ENCODE measurements at places on chromosomes 4 and X. TPM values are rescaled to one million over a fixed set of nuclear protein-coding genes. Genes with fewer than 3 reads are reported as not detected.

- DNase-seq, result peak; percentile 31
- peak overlapping the region; percentile 70 for H3K4me3 ChIP-seq
- H3K27me3 ChIP-seq, result no peaks in the 10 kb centered on the region
These were observed 518 bp upstream of the CNKSR2 start for GRCh38 chrX:21373637-21374162.

GRCh38 chr4:162684371-162684700 is 482.4 kb downstream of the NAF1 start:
- no peaks in the 10 kb centered on the region for H3K27me3 ChIP-seq
- no peaks in the 10 kb centered on the region for H3K36me3 ChIP-seq
- no peak overlapping the region for H3K27ac ChIP-seq

GRCh38 chr4:180525523-180526077 is 1717.6 kb upstream of the TENM3 start:
- no peak overlapping the region for H3K27ac ChIP-seq
- H3K4me1 ChIP-seq, result no peaks in the 10 kb centered on the region
- no peaks in the 10 kb centered on the region for H3K27me3 ChIP-seq
- no peak for DNase-seq
- H3K36me3 ChIP-seq, result no peaks in the 10 kb centered on the region

- H3K27me3 ChIP-seq, result no peaks in the 10 kb centered on the region
- no peaks in the 10 kb centered on the region for H3K36me3 ChIP-seq
- no peak overlapping the region for H3K4me3 ChIP-seq
These were observed 578.9 kb upstream of the FAT1 start for GRCh38 chr4:187302457-187303150.

- H3K4me3 ChIP-seq, result no peak overlapping the region
- DNase-seq, result no peak
- H3K27ac ChIP-seq, result no peak overlapping the region
- no peaks in the 10 kb centered on the region for H3K4me1 ChIP-seq
- no peaks in the 10 kb centered on the region for H3K36me3 ChIP-seq
- H3K27me3 ChIP-seq, result peaks cover 40% of the 10 kb centered on the region
These were observed 17.8 kb downstream of the FRMPD3 start for GRCh38 chrX:107467271-107467670.

- no peak overlapping the region for H3K4me3 ChIP-seq
- no peak overlapping the region for H3K27ac ChIP-seq
- H3K27me3 ChIP-seq, result peaks cover 14% of the 10 kb centered on the region
- H3K36me3 ChIP-seq, result peaks cover 4% of the 10 kb centered on the region
- H3K4me1 ChIP-seq, result no peaks in the 10 kb centered on the region
These were observed 103.2 kb upstream of the FAM9B start for GRCh38 chrX:9137152-9137551.

DNA sequence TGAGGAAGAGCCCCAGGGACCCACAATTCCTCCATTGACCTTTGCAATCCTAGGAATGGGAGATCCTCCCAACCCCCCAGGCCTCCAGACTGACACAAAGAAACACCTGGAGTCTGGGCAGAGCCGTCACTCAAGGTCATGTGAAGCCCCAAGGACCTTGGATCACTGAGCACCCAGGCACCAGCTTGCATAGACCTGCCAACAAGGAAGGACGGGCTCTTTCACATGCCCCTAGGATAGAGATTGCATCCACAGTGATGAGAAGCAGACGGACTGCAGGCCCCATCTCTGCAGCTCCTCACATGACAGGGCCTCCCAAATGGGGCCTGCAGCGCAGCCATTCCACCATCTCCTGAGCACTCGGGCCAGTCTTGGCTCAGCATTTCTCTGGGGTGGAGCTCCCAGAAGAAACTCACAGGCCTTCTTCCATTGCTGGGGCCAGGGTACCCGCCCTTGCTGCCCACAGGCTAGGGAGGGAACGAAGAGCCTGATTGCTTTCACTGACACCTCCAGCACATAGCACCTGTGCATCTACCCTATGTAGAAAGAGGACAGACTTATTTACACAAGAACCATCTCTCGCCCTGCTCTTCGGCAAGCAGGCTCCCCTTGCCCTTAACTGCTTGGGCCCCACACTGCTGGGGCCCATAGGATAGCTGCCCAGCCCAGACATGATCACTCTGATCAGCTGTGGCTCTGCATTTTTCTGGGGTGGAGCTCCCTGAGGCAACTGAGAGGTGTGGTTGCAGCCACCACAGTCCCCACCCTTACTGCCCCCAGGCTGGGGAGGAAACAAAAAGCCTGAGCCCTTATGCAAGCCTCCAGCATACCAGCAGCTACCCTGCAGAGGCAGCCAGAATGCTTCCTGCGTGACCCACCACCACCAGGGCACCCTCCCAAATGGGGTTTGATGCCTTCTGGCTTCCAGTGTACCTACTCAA is 185.7 kb upstream of the ZCCHC13 start:
- H3K4me1 ChIP-seq, result no peaks in the 10 kb centered on the region
- no peak overlapping the region for H3K4me3 ChIP-seq
- DNase-seq, result no peak
- no peak overlapping the region for H3K27ac ChIP-seq

GRCh38 chrX:9311421-9312160 is 153.3 kb upstream of the TBL1X start:
- no peaks in the 10 kb centered on the region for H3K27me3 ChIP-seq
- H3K4me1 ChIP-seq, result peaks cover 4% of the 10 kb centered on the region
- DNase-seq, result no peak
- no peak overlapping the region for H3K27ac ChIP-seq
- no peaks in the 10 kb centered on the region for H3K36me3 ChIP-seq

DNA sequence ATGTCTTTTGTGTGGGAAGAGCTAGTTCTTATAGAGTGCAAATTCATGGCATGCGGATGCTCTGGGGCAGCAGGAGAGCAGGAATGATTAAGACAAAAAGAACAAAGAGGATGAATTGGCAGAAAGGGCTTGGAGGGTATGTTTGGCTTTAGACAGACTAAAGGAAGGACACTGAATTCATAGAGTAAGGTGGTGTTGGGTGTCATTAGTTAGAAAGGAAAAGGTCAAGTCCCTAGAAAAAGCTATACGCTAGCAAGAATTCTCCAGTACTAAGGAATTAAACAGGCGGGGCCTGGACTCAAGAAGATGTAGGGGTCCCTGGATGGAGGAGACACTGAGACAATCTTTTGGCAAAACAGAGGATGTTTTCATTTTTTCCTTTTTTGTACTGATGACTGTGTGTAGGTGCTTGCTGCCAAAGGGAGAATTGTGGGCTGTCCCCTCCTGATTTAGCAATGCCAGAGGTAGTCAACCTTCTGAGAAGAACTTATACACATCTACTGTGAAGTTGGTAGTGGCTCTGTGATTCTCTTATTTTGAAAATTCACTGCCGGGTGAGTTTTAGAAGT is 391.0 kb downstream of the SPRY1 start:
- no peak overlapping the region for H3K27ac ChIP-seq
- no peak overlapping the region for H3K4me3 ChIP-seq
- H3K36me3 ChIP-seq, result no peaks in the 10 kb centered on the region
- DNase-seq, result no peak

DNA sequence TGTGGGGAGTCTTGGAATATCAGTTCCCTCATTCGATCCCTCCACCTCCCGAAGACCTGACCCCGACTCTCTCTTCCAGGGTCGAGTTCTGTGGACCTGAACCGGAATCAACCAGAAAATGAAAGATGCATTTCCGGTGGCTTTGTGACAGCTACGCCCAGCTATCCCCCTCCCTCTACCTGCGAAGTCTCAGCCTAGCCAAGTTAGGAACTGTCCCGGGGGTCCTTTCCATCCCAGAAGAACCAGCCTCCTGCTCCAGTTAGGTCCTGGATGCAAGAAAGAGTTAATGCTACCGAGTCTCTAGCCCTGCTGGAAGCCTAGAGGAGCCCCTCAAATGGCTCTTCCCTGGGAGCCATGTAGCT is 13.4 kb upstream of the ETDC start:
- no peak for DNase-seq
- peaks cover 8% of the 10 kb centered on the region for H3K27me3 ChIP-seq
- no peaks in the 10 kb centered on the region for H3K4me1 ChIP-seq
- H3K4me3 ChIP-seq, result peak overlapping the region; percentile 95
- H3K27ac ChIP-seq, result peak overlapping the region; percentile 93

DNA sequence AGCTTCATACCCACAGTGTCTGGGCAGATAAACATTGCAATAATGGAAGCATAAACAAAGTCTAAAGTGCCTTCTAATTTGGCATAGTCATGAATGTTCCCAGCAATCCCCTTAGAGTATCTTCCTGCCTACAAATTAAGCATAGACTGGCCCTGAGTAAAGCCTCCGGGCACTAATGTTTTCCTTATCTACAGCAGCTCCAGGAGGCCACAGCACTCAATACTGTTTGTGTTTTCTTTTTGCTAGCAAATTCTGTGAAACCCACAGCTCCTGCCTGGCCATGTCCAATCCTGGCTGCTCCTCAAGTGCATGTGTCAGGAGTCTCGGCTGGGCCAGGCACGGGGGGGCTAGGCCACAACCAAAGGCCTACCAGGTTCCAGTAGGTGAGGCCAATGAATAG is 102.7 kb upstream of the TBC1D9 start:
- no peak overlapping the region for H3K4me3 ChIP-seq
- no peak overlapping the region for H3K27ac ChIP-seq
- H3K4me1 ChIP-seq, result no peaks in the 10 kb centered on the region
- no peaks in the 10 kb centered on the region for H3K36me3 ChIP-seq
- DNase-seq, result no peak

GRCh38 chr4:171785388-171785787 is 27.8 kb upstream of the GALNTL6 start:
- DNase-seq, result no peak
- no peaks in the 10 kb centered on the region for H3K27me3 ChIP-seq
- no peak overlapping the region for H3K27ac ChIP-seq
- no peaks in the 10 kb centered on the region for H3K4me1 ChIP-seq

DNA sequence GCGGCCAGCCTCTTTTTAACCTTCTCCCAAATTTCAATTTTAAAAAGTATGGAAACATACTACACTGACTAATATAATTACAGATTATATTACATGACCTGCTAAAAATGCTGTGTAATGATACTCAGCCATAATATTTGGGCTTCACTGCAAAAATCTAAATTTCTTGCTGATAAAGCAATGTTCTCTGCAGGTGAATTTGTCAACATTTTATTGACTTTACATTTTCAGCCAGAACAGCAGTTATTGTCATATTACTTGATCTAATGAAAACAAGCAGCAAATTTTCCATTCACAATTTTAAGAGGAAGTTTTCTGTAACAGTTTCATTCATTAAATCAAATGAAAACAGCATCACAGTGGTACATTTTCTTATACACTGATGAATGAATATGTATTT is 91.1 kb downstream of the FRYL start:
- DNase-seq, result no peak
- no peak overlapping the region for H3K4me3 ChIP-seq
- no peaks in the 10 kb centered on the region for H3K27me3 ChIP-seq
- H3K36me3 ChIP-seq, result peaks cover 2% of the 10 kb centered on the region
- H3K4me1 ChIP-seq, result peaks cover 29% of the 10 kb centered on the region

GRCh38 chrX:53412446-53412845 is 10.0 kb downstream of the SMC1A start:
- H3K4me3 ChIP-seq, result no peak overlapping the region
- H3K27ac ChIP-seq, result no peak overlapping the region

- H3K4me1 ChIP-seq, result no peaks in the 10 kb centered on the region
- DNase-seq, result no peak
- no peak overlapping the region for H3K27ac ChIP-seq
- H3K27me3 ChIP-seq, result no peaks in the 10 kb centered on the region
- no peak overlapping the region for H3K4me3 ChIP-seq
These were observed 137.8 kb downstream of the CEP135 start for GRCh38 chr4:56086561-56086960.

- H3K36me3 ChIP-seq, result no peaks in the 10 kb centered on the region
- H3K27ac ChIP-seq, result no peak overlapping the region
- peaks cover 24% of the 10 kb centered on the region for H3K27me3 ChIP-seq
- H3K4me3 ChIP-seq, result no peak overlapping the region
- no peaks in the 10 kb centered on the region for H3K4me1 ChIP-seq
These were observed 43.7 kb downstream of the EDNRA start for GRCh38 chr4:147524601-147525000.

GRCh38 chrX:40908026-40908425 is 172.7 kb upstream of the MED14 start:
- no peak for DNase-seq
- H3K4me1 ChIP-seq, result no peaks in the 10 kb centered on the region
- no peak overlapping the region for H3K27ac ChIP-seq
- H3K27me3 ChIP-seq, result peaks cover 9% of the 10 kb centered on the region
- no peak overlapping the region for H3K4me3 ChIP-seq
- H3K36me3 ChIP-seq, result no peaks in the 10 kb centered on the region

GRCh38 chr4:77797239-77797638 is 21.9 kb downstream of the CNOT6L start:
- no peak for DNase-seq
- no peaks in the 10 kb centered on the region for H3K27me3 ChIP-seq
- peaks cover 77% of the 10 kb centered on the region for H3K4me1 ChIP-seq
- H3K27ac ChIP-seq, result peak overlapping the region; percentile 82
- peaks cover 44% of the 10 kb centered on the region for H3K36me3 ChIP-seq

DNA sequence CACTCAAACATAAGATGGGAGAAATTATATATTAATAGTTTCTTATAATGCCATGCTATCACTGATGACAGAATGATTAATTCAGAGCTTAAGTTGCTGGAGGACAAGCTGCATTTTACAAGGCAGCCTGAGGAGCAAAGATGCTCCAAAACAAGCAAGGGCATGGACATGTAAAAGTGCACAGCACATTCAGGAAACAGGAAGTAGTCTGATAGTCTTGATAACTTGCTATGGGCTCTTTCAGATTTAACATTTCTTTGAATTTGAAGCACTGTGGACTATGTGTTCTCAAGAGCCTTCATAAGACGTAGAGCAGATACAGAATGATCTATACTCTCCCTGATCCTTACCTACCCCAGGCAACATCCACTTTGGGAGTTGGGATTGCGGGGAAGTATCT is 50.0 kb downstream of the AMMECR1 start:
- H3K27ac ChIP-seq, result peak overlapping the region; percentile 82
- no peak for DNase-seq
- peak overlapping the region; percentile 71 for H3K4me3 ChIP-seq

DNA sequence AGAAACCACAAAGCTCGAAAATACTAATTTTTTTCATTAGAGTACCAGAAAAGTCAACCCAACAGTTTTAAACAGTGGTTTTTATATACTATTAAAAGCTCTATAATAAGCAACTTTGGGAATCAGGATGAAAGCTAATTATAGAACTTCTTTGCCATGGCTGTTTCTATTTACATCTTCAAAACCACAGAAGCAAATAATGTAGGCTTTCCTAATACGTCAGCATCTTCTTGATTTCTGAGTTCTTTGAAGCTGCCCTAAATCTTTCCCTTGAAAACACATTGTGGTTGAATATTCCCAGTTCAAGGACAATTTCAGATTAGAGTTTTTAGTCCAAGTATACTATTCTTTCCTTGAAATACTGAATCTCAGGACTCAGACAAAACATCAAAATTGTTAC is 460.2 kb upstream of the FAT1 start:
- no peaks in the 10 kb centered on the region for H3K27me3 ChIP-seq
- H3K27ac ChIP-seq, result no peak overlapping the region
- DNase-seq, result no peak
- H3K36me3 ChIP-seq, result no peaks in the 10 kb centered on the region
- no peak overlapping the region for H3K4me3 ChIP-seq
- H3K4me1 ChIP-seq, result no peaks in the 10 kb centered on the region

SPOCK3 gene
- not detected for total RNA-seq

HTRA3 gene
- total RNA-seq, result not detected

MAGEE2 gene
- total RNA-seq, result not detected

MAGEB1 gene
- not detected for total RNA-seq

MMRN1 gene
- total RNA-seq, result not detected

FAM200B gene
- 23.1 TPM for total RNA-seq

UGT2A2 gene
- total RNA-seq, result not detected

TBX22 gene
- total RNA-seq, result not detected

MID2 gene
- 15.8 TPM for total RNA-seq
